ENCODE measurements at places on chromosomes 3 and 15. TPM values are rescaled to one million over a fixed set of nuclear protein-coding genes. Genes with fewer than 3 reads are reported as not detected.

The MESP1 gene
- 1.8 TPM for total RNA-seq

The FSIP1 gene
- total RNA-seq = 0.73 TPM

- H3K4me1 ChIP-seq = no peaks in the 10 kb centered on the region
- no peaks in the 10 kb centered on the region for H3K36me3 ChIP-seq
- no peaks in the 10 kb centered on the region for H3K27me3 ChIP-seq
- no peak overlapping the region for H3K27ac ChIP-seq
- no peak for DNase-seq
Measured at GRCh38 chr3:172324611-172325203, 123.5 kb downstream of the GHSR start.

DNA sequence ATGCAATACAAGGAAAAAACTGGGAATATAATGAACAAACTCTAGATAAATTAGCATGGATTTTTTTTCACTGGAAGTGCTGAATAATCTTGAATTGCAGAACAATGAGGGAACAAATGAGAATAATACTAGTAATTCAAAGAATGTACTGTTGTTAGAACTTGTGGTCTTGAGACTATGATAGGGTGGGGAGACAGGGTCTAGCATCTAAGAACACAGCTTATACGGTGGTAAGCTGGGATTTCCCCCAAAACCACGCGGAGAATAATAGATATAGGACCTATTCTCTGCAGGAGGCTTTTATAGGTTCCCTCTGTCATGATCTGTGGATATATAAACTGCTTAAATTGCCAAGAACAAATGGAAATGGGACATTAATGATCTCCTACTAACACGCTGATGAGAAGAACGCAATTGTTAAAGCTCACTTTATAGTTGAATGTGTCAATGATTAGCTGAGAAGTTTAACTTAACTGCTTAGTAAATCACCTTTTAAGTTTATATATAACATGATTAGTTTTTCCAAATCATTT lies 692.3 kb downstream of the ZPLD1 start:
- H3K36me3 ChIP-seq = no peaks in the 10 kb centered on the region
- no peaks in the 10 kb centered on the region for H3K27me3 ChIP-seq
- no peaks in the 10 kb centered on the region for H3K4me1 ChIP-seq
- DNase-seq = no peak
- no peak overlapping the region for H3K4me3 ChIP-seq

GRCh38 chr3:128804017-128804810 lies 75.2 kb upstream of the ACAD9 start:
- peaks cover 68% of the 10 kb centered on the region for H3K4me1 ChIP-seq
- no peaks in the 10 kb centered on the region for H3K27me3 ChIP-seq
- H3K4me3 ChIP-seq = peak overlapping the region; percentile 71
- peak overlapping the region; percentile 90 for H3K27ac ChIP-seq

The STAC gene
- total RNA-seq = not detected

GRCh38 chr15:66907826-66908743 lies 157.3 kb upstream of the SMAD3 start:
- H3K36me3 ChIP-seq = peaks cover 3% of the 10 kb centered on the region
- H3K4me1 ChIP-seq = peaks cover 50% of the 10 kb centered on the region
- H3K27ac ChIP-seq = peak overlapping the region; percentile 20
- DNase-seq = no peak

DNA sequence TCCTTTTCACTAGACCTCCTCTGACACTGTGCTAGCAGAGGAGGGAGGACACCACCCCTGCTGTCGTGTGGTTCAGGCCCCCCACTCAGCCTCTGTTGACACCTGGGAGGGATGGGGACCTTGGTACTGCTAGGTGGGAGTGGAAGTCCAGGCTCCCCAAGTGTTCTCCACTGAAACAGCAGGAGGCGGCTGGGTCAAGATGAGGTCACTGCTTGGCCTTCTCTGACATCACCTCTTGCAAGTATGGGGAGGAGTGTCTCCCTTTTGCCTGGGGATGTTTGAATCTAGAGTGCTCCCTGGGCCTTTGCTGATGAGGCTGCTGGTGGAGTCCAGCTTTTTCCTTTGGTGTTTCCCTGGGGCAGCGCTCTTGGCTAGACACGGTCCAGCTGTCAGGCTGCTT lies 101.5 kb downstream of the CHRNA7 start:
- no peak overlapping the region for H3K4me3 ChIP-seq
- no peak overlapping the region for H3K27ac ChIP-seq
- no peaks in the 10 kb centered on the region for H3K36me3 ChIP-seq
- no peaks in the 10 kb centered on the region for H3K4me1 ChIP-seq
- DNase-seq = no peak
- peaks cover 5% of the 10 kb centered on the region for H3K27me3 ChIP-seq

DNA sequence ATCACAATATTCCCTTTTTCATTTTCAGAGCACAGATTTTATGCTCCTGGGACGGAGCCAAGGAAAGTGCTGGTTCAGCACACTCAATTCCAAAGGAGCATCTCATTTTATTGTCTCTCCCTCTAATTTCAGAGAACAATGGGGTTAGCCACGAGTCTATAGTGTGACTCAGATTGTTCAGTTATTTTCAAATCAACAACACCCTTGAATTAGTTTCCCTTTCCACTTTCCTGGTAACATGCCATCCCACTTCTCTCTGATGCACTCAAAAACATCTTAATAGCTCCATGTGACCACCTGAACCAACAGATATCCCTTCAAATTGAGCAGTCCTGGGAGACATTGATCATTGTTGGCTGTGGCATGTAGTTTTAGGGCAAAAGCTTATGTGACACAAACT lies 389.7 kb upstream of the MDFIC2 start:
- no peaks in the 10 kb centered on the region for H3K4me1 ChIP-seq
- no peak overlapping the region for H3K27ac ChIP-seq
- H3K36me3 ChIP-seq = no peaks in the 10 kb centered on the region

DNA sequence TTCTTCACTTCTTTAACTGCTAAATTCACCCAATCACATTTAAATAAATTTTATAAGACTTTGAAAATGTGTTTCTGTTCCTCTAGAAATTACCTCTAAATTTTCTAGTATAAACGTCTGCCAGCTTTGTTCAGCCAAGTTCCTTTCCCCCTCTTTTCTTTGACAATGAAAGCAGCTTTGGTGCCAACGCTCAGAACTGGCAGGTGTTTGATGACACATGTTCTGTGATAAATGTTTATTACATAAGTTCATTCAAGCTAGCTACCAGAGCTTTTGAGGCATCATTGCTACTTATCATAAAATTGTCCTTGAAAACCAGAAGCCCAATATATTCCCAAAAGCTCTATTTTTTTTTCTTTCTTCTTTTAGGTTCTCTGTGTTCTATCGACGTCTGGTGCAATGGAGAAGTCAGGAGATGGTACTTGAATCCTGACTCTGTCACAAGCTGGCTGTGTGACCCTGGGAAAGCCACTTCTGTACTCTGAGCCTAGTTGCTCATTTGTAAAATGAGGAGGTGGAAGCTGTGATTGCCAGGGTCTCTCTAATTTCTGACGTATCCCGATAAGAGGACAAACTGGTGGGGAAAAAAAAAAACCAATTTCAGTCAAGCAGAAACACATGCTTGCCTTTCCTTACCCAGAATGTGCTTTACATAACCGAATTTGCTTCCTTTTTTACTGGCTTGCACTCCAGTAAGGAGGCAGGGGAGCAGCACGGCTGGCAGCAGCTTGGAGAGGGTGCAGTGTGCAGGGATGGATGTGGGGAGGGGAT lies 187.1 kb upstream of the LPP start:
- H3K4me1 ChIP-seq = peaks cover 41% of the 10 kb centered on the region
- no peak overlapping the region for H3K4me3 ChIP-seq
- DNase-seq = no peak
- H3K27ac ChIP-seq = no peak overlapping the region
- H3K27me3 ChIP-seq = no peaks in the 10 kb centered on the region

- H3K4me1 ChIP-seq = peaks cover 5% of the 10 kb centered on the region
- H3K36me3 ChIP-seq = peaks cover 6% of the 10 kb centered on the region
- no peaks in the 10 kb centered on the region for H3K27me3 ChIP-seq
- H3K4me3 ChIP-seq = no peak overlapping the region
Measured at GRCh38 chr3:13025090-13025489, 48.1 kb downstream of the IQSEC1 start.

DNA sequence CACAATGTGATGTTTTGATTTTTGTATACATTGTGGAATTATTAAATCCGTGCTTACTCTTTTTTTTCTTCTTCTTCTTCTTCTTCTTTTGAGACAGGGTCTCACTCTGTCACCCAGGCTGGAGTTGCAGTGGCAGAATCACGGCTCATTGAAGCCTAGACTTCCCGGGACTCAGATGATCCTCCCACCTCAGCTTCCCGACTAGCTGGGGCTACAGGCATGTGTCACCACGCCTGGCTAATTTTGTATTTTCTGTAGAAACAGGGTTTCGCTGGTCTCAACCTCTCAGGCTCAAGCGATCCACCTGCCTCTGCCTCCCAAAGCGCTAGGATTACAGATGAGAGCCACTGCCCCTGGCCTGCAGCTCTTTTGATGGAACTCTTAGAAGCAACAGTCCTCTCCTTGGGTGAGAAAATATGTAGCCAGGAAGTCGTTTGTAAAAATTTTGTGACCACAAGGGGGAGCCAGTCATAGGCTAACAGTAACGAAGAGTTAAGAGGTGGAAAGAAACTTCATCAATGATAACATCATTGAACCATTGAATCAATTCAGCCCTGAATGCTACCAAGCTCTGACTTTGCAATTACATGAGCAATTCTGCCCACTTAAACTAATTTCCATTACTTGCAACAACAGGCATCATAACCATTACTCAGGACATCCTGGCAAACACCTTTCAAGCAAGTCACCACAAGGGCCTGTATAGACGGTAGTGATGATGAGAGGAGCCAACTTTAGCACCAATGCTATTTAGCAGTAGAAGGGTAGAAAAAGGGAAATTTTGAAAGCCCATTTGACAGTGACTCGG lies 16.7 kb upstream of the CMTM7 start:
- no peak overlapping the region for H3K27ac ChIP-seq
- H3K4me3 ChIP-seq = no peak overlapping the region
- H3K4me1 ChIP-seq = peaks cover 24% of the 10 kb centered on the region
- no peaks in the 10 kb centered on the region for H3K36me3 ChIP-seq

The ATP2C1 gene
- 52.7 TPM for total RNA-seq
